Bronchial smooth muscle cell (primary cell): ENCODE measurements at places on chromosomes 7 and 10. TPM values are rescaled to one million over a fixed set of nuclear protein-coding genes. Genes with fewer than 3 reads are reported as not detected.

The CNNM1 gene
- total RNA-seq = under 0.01 TPM in 2 replicates

The TLX1 gene
- total RNA-seq = not detected in 2 replicates

The MPP7 gene
- under 0.01 and 0.26 TPM in 2 replicates for total RNA-seq

The LIPK gene
- not detected in 2 replicates for total RNA-seq

The ZNF425 gene
- 6.3 and 6.5 TPM in 2 replicates for total RNA-seq

The ANKRD2 gene
- total RNA-seq = 0.16 and 4.9 TPM in 2 replicates

The INSYN2A gene
- total RNA-seq = 2.2 and 7.7 TPM in 2 replicates

The MMP21 gene
- not detected in 2 replicates for total RNA-seq

The TSPAN14 gene
- total RNA-seq = 7.4 and 12.5 TPM in 2 replicates

The STEAP2 gene
- total RNA-seq = 22.1 and 32.4 TPM in 2 replicates

The LBX1 gene
- total RNA-seq = under 0.01 TPM in 1 of 2 replicates, not detected in the other

The CYP3A7 gene
- 0.34 and 1.1 TPM in 2 replicates for total RNA-seq

The NUTM2E gene
- total RNA-seq = not detected in 2 replicates

The GBX1 gene
- not detected in 2 replicates for total RNA-seq

The UCMA gene
- total RNA-seq = not detected in 2 replicates

The CRPPA gene
- 0.60 and 0.95 TPM in 2 replicates for total RNA-seq

The NEUROD6 gene
- not detected in 2 replicates for total RNA-seq

The RAMP3 gene
- 0.17 TPM in 1 of 2 replicates, not detected in the other for total RNA-seq

The GIMAP4 gene
- total RNA-seq = 0.09 TPM in 1 of 2 replicates, not detected in the other

The TAS2R5 gene
- total RNA-seq = 0.43 and 0.79 TPM in 2 replicates

The MUC12 gene
- total RNA-seq = 0.32 and 0.34 TPM in 2 replicates

The DOCK1 gene
- 97.9 and 121 TPM in 2 replicates for total RNA-seq

The PDGFA gene
- 2.8 and 5.0 TPM in 2 replicates for total RNA-seq

The FFAR4 gene
- not detected in 2 replicates for total RNA-seq

The PKD2L1 gene
- not detected in 2 replicates for total RNA-seq

The THSD7A gene
- 0.17 and 1.1 TPM in 2 replicates for total RNA-seq

The SFXN2 gene
- total RNA-seq = 2.2 and 4.3 TPM in 2 replicates

The SUFU gene
- total RNA-seq = 2.9 and 3.2 TPM in 2 replicates

The OR6V1 gene
- total RNA-seq = not detected in 2 replicates

The GPR26 gene
- not detected in 2 replicates for total RNA-seq

The ATP5F1C gene
- 137 and 234 TPM in 2 replicates for total RNA-seq

The OPN4 gene
- not detected in 2 replicates for total RNA-seq

The AGR2 gene
- not detected in 2 replicates for total RNA-seq

The PTF1A gene
- total RNA-seq = not detected in 2 replicates

The CYP2E1 gene
- 0.47 and 0.52 TPM in 2 replicates for total RNA-seq

The MLXIPL gene
- 0.09 and 0.16 TPM in 2 replicates for total RNA-seq

The IFIT1B gene
- under 0.01 TPM in 1 of 2 replicates, not detected in the other for total RNA-seq

The TMEM270 gene
- 0.16 TPM in 1 of 2 replicates, not detected in the other for total RNA-seq

The NUTM2A gene
- 0.34 and 0.47 TPM in 2 replicates for total RNA-seq
